CD4-positive, alpha-beta T cell treated with Interferon alpha-2 for 1 hour (primary cell): ENCODE measurements at places on chromosomes 3 and 15.
A peak's percentile ranks its signal among the peaks of the same experiment; 100 is the strongest.

GRCh38 chr3:156602424-156602823 lies 47.5 kb upstream of the SSR3 start:
- no peak for DNase-seq

GRCh38 chr3:182802413-182803390 lies 9.4 kb downstream of the ATP11B start:
- no peak for DNase-seq

DNA sequence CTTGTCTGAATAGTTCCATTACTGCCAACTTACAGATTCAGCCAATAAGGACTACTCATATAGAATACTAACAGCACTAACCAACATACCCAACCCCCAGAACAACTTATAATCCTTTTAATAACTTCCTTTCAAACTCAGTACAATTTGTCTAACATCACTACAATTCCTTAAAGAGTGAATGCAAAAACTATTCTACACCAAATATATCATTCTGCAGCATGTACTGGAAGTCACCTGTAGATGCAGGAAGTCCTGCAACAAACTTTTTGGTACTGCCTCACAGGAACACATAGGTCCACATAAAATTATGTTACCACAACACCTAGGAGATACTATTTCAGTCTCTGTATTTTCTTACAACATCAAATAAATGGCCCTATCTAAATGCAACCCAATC lies 2.1 kb downstream of the CCNL1 start:
- no peak for DNase-seq

DNA sequence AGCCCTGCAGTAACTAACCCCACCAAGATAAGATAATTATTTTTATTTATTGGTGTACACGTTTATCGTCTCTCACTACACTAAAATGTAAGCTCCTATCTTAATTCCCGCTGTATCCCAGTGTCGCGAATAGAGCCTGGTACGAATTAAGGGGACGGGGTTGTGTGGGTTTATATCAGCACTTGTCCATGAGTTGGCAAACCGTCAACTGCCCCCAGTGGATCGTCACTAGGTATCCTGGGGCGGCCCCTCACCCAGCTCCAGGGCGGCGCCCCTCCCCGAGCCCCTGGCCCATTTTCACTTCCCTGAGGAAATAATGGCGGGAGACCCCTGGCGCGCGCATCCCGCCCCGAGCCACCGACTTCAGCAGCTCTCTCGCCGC lies 465 bp downstream of the RUVBL1 start:
- DNase-seq, result no peak

- DNase-seq, result no peak
These were observed 149.1 kb downstream of the TJP1 start for GRCh38 chr15:29672923-29673809.

- DNase-seq, result no peak
These were observed 47.0 kb downstream of the SUSD5 start for GRCh38 chr3:33171580-33171979.

DNA sequence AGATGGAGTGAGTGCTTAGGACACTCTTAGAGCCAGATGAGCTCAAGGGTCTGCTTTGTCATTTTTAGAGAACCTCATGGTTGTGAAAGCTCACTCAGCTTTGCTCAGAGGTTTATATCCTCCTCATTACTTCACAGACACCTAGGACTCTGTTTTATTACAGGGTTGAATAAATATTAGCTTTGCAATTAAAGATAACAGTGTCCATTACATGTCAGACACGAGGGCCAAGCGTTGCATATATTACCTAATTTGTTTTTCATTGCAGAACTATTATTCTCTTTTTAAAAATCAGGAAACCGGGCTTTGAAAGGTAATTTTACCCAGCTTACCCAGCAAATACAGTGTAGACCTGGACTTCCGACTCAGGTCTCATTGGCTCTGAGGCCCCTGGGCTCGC lies 16.1 kb downstream of the MAP6D1 start:
- DNase-seq, result no peak

DNA sequence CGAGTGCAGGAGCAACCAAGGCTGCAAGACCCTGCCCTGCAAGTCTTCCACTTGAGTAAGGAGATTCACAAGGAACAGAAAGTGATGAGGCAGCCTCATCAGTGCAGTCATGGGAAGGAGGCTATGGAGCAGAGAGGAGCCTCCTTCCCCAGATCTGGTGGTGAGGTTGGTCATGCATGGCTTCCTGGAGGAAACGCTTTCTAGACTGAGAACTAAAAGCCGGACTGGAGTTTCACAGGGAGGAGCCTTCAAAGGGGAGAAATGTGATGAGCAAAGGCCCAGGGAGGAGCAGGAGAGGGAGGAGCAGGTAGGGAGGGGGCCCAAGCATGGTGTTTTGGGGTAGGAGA lies 139.9 kb downstream of the SRGAP3 start:
- no peak for DNase-seq

GRCh38 chr15:43775411-43775965 lies 1.3 kb downstream of the ELL3 start:
- no peak for DNase-seq

DNA sequence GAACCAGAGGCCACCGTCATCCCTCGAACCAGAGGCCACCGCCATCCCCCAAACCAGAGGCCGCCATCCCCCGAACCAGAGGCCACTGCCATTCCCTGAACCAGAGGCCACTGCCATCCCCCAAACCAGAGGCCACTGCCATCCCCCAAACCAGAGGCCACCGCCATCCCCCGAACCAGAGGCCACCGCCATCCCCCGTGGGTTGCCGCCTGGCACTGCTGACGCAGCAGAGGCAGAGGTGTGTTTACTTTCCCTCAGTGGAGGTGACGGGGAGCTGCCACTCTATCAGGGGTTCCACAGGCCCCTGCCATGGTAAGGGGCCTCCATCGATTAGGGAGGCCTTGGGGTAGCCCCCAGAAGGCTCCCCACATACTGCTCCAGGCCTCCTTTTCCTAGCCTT lies 1.5 kb downstream of the IQSEC1 start:
- DNase-seq, result no peak

DNA sequence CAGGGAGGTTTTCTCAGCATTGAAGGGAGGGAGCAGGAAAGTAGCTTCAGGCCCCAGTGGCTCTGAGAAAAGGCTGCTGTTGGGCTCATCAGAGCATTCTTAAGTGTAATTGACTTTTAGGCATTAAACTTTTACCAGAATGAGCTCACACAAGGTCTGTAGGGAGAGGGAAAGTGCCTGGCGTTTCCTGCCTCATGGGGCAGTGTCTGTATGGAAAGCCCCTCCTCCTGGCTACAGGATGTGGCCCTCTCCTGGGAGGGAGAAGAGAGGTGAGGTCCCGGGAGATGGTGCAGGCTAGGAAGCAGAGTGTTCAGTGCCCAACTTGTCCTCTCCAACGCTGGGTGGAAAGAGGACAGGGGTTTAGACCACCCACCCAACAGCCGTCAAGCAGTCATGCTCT lies 21.3 kb upstream of the SCN10A start:
- no peak for DNase-seq

DNA sequence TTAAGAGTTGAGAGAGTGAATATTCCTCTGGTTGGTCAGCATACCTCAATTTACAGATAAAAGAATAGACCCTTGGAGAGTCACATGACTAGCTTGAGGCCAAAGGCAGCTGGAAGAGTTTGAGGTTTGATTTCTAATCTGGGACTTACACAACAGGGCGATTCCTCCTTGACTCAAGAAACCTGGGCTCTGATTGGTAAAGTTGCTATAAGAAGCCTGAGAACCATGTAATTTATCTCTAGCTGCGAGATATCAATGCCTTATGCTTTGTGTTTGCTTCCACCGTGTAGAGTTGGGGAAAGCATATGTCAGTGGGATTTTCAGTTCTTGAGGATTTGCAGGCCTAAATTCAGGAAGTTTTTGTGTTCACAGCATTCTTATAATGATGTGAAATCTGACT lies 206.0 kb downstream of the KLHL25 start:
- DNase-seq, result no peak

- DNase-seq, result no peak
These were observed 62.8 kb downstream of the FMN1 start for GRCh38 chr15:33131552-33132232.

DNA sequence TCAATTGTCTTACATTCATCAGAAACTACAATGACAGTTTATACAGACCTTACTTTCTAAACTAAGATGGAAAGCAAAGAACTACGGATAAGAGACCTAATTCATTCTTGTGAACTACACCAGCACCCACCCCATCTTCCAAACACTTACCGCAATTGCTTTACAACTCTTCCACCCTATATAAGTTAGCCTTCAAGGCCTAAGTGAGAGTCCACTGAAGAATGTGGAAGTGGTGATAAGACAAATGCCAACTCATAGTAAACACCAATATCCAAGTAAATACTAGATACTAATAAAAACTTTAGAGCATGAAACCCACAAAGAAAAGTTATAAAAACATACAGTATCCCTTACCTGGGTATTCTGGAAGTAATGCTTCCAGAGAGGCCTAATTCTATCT lies 13.6 kb downstream of the ARF4 start:
- no peak for DNase-seq

DNA sequence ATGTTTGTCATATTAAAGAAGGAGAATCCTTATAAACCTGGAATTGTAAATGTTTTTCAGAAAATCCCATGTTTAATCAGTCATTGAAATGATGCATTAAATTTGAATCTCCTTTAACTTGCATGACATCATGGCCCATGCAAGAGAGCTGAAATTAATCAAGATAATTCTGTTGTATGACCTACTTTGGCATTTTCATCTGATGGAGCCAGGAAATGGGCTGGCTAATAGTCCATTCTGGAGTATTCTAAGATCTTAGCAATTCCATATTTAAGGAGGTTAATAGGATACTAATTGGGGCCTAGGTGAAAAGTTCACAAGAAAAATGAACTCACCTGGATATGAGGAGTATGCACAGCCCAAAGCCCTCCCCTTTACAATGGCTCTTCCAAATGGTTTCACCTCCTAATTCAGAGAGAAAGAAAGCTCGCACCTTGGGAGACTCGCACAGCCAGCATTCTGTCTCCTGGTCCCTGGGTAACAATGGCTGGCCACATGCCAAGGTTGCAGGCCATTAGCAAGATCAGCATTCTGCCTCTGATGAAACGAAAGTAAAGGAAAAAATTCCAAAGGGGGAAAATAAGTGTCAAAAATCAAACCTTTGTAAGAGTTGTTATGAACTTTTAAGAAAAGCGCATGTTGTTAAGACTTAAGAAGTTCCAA lies 786.4 kb downstream of the MCTP2 start:
- no peak for DNase-seq

- no peak for DNase-seq
These were observed 586.6 kb downstream of the TAFA4 start for GRCh38 chr3:68345781-68346180.

- DNase-seq, result no peak
These were observed 206.1 kb upstream of the ATP10A start for GRCh38 chr15:26069231-26069641.

- no peak for DNase-seq
These were observed 106.9 kb downstream of the TLE3 start for GRCh38 chr15:69990566-69991421.

DNA sequence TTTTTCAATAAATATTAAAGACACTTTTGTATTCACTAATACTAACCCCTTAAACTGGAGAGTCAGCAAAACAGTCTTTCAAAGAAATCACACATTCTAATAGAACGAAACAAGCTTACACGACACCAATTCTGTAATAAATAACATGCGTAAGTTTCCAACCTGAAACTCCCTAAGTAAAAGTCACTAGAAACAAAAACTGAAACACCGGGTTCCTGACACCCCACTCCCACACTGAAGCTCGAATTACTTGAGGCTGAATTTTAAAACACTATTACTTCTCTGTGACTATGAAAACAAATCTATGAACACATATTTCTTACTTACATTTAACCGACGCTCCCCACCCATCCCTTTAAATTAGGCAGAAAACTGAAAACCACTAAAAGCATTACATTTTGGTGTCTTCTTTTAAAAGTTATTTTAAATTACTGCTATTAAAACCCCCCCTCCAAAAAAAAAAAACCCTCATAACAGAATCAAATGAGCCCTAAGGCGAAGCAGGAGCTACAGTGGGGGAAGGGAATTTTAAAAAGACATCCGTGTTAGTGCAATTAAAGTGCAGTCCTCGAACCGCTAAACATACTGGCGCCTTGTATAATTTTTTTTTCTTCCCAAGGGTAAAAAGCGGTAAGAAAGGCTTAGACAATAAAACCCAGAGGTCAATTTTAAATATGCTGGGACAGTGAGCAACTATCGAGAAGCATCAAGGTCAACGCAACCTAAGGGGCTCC lies 878 bp downstream of the SPPL2A start:
- DNase-seq, result peak; percentile 20

DNA sequence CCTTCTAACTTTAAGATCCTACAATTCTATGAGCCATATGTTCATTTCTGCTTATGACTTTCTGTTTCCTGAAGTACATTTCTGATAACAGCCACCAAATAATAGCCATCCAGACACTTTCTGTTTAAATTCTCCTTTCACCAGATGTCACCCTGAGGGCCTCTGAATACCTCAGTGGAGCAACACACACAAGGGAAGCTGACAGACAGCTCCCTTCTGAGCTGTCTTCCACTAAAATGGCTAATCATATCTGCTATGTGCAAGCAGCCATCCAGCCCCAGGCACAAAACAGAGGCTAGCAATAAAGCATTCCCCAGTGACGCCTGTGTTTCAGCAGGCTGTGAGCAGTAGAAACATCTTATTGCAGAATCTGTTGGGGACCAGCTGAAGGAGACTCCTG lies 666.6 kb upstream of the UBE2E2 start:
- no peak for DNase-seq

DNA sequence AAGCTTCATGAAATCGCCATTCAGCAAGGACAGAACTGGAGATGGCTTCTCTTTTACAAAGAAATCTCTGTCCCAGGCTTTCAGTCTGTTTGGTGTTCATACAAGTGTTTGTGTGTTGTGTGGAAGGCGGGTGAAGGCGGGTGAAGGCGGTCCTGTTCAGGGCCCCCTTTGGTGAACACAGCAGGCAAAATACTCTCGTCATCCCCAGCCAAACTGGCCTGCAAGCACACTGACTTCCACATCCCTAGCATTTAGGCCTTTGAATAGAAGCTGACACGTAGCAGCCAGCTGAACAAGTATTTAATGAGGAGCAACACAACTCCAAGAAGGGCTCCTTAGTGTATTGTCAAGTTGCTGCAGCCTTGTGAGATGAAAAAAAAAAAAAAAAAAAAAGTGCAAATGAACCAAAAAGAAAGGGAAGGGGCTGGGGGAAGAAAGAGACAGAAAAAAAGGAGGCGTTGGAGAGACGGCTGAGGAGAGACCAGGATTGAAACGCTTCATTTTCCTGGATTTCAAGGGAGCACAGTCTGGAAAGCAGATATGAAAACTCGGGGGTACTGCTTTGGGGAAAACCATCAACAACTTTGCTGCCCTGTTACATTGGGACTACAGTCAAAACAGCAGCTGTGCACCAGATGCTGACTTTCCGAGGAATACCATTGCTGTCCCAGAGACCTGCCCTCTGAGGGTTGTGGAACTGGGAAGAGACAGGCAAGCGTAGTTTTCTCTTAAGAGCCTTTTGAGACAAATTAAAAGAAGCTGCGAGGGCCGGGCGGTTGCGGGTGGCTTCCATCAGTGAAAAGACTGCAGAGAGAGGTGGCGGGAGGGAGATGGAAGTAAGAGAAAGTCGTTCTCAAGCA lies 74.6 kb downstream of the TGFBR2 start:
- DNase-seq, result no peak
